Stimulated activated CD8-positive, alpha-beta memory T cell treated with anti-CD3 and anti-CD28 coated beads, Interleukin-15, amount 100 ng/mL, for 4 hours (primary cell): ENCODE measurements at places on chromosomes 7 and 10.

- DNase-seq, result no peak
These were observed 41.4 kb upstream of the ANTXRL start for GRCh38 chr10:46245381-46245900.

DNA sequence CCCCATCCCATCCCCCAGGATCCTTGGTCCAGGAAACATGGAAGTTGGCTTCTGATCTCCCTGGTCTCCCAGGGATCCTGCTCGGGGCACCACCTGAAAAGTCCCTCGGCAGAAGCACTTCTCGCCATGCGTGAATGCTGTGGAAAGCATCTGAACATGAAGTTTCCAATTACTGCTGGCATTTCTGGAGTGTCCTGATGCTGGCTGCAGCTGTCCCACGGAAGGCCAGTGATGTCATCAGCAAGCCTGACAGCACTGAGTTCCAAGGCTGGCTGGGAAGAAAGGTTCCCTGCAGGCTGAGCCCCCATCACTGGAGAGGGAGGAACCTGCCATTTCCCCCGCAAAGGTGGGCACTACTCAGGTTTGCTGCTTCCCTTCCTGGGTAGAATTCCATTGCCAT lies 71.4 kb downstream of the KCNMA1 start:
- no peak for DNase-seq

- DNase-seq, result no peak
These were observed 13.9 kb downstream of the ADK start for GRCh38 chr10:74164716-74165529.

GRCh38 chr10:47060993-47061500 lies 149.8 kb downstream of the PTPN20 start:
- no peak for DNase-seq

- no peak for DNase-seq
These were observed 234.1 kb downstream of the FOXP2 start for GRCh38 chr7:114648680-114649079.

DNA sequence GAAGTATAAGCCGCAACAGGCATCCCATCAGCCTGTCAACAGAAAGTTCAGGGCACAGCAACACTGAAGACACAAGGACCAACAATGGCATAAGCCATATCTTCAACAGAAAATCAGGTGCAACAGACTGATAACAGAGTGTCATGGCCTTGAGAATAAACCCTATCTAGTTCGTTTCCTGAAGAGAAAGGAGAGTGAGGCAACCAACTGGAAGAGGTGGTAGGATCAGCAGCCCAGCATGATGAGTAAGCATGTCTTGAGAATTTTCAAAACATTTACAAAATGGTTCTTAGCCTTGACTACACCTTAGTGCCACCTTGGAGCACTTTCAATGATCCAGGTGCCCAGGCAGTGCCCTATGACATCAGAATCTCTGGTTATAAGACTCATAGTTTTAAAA lies 290.2 kb upstream of the SEMA3C start:
- DNase-seq, result no peak

DNA sequence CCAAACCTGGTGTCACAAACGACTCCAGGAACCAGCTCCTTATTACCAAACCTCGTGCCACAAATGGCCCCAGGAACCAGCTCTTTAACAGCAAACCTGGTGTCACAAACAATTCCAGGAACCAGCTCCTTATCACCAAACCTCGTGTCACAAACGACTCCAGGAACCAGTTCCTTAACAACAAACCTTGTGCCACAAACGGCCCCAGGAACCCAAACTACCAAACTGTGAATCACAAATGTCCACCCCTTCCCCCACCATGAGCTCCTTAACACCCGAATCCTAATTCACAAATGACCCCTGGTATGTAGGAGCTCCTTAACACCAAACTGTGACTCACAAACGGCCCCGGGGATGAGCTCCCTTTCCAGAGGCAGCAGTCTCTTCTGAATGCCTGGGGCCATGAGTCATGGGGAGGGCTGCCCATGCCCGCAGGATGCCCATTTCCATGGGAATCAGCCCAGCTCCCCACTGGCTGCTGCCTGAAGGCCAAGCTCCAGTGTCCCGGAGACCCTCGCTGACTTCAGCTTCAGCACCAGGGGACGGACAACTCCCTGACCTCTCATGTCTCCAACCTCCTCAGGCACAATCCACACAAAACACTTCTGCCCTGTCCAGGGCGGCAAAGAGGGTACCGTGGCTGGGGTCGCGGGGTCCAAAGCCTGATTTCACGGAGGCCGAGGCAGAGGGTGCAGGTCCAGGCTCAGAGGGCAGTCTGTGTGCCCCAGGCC lies 213.1 kb downstream of the ELFN1 start:
- no peak for DNase-seq

- no peak for DNase-seq
These were observed 15.1 kb upstream of the ZMIZ1 start for GRCh38 chr10:79053481-79054202.

DNA sequence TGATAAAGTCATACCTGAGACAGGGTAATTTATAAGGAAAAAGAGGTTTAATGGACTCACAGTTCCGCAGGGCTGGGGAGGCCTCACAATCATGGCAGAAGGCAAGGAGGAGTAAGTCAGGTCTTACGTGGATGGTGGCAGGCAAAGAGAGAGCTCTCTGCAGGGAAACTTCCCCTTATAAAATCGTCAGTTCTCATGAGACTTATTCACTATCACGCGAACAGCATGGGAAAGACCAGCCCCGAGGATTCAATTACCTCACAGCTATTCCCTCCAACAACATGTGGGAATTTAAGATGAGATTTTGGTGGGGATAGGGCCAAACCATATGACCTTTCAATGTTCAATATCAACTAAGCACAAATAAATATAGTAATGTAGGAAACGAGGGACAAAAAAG lies 559.4 kb upstream of the KCND2 start:
- DNase-seq, result no peak
